ENCODE measurements at places on chromosomes 7 and 10.

GRCh38 chr7:20958572-20958971, 171.9 kb upstream of the SP8 start:
- DNase-seq, result no peak

- DNase-seq, result no peak
Observed at GRCh38 chr7:32163141-32163806, 93.1 kb upstream of the PDE1C start.

GRCh38 chr10:59823111-59823510, 69.9 kb upstream of the MRLN start:
- no peak for DNase-seq

DNA sequence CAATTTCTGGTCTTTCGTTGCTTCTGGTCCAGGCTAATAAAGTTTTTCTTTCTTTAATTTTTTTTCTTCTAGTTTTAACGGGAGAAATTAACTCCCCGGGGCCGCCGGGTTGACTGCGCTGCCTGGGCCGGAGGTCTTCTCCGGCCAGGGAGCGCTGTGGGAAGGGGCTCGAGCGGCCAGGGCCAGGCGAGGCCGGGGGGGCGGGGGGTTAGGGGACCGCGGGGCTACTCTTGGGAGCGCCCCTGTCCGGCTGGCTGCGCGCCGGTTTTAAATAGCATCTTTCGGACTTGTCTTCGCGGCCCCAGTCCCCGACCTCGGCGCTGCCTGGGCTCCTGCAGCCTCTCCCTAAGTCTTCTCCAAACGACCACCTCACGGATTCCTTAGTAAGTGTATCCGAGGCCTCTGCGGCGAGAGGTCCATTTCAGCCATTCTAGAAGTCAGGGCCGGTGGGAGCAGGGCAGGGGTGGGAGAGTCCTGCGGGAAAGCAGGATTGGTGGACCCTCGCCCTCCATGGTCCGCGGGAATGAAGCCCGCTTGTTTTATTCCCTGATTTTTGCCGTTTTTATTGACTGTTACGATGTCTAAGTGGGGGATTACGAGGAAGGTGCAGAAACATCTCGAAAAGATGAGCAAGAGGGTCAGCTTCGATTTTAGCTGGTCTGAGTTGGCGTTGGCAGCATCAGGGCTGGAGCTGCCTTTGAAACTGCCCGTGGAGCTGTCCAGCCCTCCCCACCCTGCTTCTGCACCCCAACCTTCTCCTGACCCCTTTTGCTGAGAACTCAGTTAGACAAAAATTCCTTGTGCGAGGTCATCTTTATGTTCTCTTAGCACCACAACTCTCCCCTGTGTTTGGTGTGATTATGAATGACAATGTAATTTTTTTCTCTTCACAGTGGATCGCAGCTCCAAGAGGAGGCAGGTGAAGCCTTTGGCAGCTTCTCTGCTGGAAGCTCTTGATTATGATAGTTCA, 555 bp downstream of the PHF14 start:
- DNase-seq, result peak; percentile 9
